Islet precursor cell (in vitro differentiated cells): ENCODE measurements at places on chromosomes 6 and 20.

DNA sequence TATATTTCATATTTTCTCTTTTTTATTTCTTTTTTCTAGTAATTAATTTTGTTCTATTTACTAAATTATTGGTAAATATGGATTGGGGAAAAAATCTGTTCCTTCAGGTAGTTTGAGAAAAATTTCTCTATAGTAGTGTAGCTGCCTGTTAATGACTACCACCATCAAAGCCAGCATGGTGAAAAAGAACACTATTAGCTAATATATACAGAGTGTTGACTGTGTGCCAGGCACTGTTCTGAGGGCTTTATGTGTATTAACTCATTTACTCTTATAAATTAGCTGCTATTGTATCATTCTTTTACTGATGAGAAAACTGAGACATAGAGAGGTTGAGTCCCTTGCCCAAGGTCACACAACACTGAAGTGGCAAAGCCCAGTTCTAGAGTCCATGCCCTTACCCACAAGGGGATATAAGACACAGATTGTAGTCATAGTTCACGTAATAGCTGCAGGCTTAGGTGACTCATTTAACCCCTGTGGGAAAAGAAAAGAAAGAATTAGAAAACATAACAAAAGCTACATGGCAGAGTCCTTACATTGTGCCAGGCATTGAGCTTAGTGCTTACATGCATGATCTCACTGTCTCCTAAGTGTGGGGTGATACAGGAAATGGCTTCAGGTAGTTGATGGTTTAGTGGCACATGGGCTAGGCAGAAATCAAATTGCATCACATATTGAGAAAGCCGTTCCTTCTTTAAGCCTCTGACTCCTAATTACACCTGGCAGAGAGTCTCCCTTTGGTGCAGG, 12.2 kb upstream of the AKIRIN2 start:
- no peak for DNase-seq

DNA sequence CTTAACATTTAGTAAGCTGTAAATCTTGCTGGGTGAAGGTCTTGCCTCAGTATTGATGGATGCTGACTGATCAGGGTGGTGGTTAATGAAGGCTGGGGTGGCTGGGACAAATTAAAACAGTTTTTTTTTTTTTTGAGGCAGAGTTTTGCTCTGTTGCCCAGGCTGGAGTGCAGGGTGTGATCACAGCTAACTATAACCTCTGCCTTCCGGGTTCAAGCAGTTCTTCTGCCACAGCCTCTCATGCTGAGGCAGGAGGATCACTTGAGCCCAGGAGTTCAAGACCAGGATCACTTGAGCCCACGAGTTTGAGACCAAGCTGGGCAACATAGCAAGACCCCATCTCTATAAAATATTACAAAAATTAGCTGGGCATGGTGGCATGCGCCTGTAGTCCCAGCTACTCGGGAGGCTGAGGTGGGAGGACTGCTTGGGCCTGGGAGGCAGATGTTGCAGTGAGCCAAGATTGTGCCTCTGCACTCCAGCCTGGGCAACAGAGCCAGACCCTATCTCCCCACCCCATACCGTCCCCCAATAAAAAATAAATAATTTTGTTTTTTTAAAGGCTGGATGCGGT, 67.2 kb downstream of the NCOA3 start:
- DNase-seq: no peak

GRCh38 chr20:33018169-33018931, 10.8 kb downstream of the BPIFB2 start:
- no peak for DNase-seq

GRCh38 chr6:135493218-135493961, 4.2 kb downstream of the AHI1 start:
- no peak for DNase-seq

DNA sequence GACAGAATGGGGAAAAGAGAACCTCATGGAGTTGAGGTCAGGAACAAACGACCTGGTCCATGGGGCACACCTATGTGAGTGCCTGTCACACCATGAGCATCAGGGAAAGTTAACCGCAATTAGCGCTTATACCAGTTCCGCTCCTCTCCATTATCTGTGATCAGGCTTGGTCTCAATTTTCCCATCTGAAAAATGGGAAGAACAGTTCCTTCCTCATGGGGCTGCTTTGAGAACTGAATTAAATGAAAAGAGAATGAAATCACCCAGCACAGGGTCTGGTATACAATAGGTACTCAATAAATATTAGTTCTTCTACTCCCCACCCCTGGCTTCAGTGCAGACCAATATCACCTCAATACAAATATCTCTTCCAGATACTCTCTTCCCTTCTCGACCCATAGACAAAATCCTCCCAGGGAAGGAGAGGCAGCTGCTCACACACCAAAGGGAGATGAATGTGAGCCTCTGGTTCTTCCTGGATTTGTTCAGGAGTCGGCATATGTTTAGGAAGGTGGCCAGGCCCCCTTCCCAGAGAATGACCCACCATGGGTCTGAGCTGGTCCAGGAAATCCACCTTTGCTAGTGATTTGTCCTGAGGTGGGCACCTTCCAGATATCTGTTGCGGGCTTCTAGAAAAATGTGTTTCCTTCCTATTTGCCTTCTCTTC, 2.4 kb upstream of the PTGIS start:
- peak; percentile 17 for DNase-seq

DNA sequence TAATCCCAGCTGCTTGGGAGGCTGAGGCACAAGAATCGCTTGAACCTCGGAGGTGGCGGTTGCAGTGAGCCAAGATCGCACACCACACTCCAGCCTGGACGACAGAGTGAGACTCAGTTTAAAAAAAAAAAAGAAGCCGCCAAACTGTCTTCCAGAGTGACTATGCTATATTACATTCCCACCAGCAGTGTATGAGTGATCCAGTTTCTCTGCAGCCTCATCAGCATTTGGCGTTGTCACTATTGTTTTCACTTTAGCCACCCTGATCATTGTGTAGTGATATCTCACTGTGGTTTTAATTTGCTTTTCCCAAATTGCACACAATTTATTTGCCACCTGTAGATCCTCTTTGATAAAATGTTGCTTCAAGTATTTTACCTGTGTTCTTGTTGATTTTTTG, 6.0 kb upstream of the AKAP12 start:
- no peak for DNase-seq

GRCh38 chr6:7073821-7074525, 33.8 kb upstream of the RREB1 start:
- DNase-seq: no peak

GRCh38 chr6:112437058-112437457, 89.9 kb downstream of the RFPL4B start:
- DNase-seq: no peak

DNA sequence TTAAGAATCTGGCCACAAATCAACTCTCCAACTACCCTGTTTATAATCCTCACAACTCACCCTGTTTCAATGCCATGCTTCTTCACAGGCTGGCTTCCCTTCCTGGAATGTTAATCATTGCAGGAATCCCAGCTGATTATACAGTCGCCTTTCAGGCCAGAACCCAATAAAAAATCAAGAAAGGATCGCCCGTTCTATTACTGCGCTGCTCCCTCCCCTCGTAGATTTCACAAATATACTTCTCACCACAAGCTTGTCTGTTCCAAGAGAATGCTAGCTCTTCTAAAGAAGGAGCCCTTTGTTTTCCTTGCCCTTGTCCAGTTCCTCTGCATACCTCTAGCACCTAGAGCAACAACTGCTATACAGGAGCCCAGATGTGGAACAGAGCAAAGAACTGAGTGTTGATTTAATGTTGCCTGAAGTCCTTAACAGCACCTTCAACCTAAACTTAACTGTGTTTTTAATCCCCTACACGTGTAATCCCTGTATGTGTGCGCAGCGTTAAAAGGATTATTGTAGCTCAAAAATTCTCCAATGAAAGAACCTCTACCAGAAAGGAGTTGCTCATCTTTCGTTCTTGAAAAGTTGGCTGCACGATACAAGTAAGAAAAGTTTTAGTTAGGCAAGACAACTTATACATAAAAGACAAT, 988 bp downstream of the ECHDC1 start:
- DNase-seq: peak; percentile 87

GRCh38 chr20:10469599-10469998, 34.5 kb downstream of the SLX4IP start:
- peak; percentile 67 for DNase-seq

- DNase-seq: no peak
Observed at GRCh38 chr20:39745380-39745779, 783.2 kb downstream of the DHX35 start.

DNA sequence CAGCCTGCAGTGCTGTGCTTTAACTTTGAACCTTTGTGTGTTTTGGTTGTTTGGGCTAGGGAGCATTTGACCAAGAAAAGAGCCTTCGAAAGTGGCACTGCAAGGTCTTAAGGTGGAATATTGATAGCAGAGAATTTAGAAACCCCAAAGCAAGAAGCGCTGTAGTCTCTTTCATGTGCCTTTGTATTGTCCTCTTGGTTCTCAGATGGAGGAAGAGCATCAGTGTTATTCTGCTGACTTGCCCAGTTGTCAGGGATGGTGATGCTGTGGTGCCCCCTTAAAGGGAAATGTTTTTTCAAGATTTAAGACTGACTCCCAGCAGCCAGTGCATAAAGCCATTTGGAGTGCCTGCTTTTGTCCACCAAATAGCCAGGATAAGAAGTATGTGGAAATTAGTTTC, 102.7 kb upstream of the INSM1 start:
- no peak for DNase-seq

GRCh38 chr6:136181861-136182260, 68.2 kb downstream of the MTFR2 start:
- DNase-seq: no peak

DNA sequence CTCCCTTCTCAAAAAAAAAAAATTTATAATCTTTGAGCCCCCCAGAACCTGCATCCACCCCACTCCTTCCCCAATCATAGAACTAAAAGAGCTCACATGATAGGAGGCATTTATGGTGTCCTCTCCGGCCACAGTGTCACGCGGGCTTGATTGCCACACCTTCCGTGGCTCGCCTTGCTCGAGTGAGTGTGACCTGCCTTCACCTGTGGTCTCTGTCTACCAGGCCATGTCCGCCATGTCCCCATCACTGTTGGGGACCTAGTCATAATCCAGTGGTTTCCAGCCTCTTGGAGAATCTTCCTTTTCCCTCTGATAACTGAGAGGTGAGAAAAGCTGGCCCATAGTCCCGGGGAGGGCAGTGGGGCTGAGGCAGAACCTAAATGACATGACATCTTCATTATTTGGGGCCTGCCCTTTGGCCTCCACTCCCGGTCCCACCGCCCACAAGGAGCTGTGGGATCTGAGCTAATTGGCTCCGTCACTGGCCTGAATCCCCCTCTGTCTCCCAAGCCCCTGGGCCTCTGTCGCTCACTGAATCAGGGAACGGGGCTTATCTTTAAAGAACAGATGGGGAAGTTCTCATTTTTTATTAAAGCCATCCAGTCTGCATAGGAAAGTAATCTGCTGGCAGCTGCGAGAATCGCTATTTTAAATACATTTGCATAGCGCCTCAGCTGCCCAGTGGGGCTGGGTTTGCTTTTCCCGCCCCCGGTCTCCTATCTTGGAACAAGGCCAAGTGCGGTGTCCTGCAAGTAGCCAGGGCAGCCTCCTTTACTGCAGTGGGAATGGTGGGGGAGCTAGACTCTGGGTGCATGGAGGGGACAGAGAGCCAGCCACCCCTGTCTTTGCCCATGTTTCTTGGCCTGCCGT, 197.6 kb upstream of the PMEPA1 start:
- no peak for DNase-seq

DNA sequence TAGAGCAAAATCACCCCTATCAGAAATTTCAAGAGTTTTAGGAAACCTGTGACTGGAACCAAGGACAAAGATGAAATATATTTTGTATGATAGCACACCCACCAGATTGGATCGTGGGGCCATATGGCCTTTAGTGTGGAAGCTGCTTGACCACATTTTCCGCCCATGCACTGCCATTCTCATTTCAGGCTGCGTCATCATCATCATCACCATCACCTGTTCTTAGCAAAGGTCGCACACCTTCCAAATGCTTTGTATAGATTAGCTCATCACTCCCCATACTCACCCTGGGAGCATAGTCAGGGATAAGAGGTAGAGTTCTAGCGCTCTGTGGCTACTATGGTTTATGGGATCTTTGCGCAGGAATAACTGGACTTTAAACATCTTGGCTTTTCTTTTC, 185.7 kb downstream of the MTHFD1L start:
- no peak for DNase-seq

DNA sequence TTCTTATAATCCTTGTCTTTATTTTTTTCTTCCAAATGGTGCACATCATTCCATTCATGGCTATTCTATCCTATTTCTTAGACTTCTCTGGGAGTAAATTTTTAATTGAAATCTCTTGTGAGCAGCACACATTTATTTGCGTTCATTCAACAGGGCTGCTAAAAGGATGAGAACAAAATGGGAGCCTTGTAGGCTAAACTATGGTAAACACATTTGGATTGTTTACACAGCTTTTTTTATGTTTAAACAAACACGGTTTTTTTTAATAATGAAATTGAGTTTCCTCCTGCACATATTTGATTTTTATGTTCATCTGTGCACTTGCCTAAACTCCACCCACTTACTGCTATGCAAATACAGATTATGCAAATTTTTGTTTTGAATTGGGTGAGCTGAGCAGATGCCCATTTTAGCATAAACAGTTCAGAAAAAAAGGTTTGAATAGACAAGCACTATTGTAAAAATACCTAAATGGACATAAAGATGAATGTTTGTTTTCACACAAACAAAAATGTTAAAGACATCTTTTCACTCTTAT, 92.0 kb downstream of the OLIG3 start:
- no peak for DNase-seq

- no peak for DNase-seq
Observed at GRCh38 chr20:35243317-35243716, 16.8 kb downstream of the MMP24 start.

DNA sequence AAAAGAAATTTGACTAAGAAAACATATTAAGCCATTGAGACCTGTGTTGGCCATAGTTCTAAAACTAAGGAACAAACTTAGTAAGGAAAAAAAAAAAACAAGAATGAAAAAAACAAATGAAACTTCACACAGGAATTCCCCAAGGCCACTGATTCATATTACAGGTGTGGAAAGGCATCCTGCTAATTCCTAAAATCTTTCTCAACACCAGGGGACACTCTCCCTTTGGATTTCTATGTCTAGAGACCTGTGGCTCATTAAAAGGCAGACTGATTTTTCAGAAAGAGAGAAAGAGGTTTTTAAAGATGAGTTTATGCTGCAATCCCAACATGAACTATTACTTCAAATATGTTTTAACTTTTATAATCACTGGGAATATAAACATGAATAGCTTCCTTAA, at the start of gene OR12D1:
Gene OR12D1, plus strand, starts transcription at position 341 of the 400 bp plus-strand sequence.
- DNase-seq: no peak

GRCh38 chr20:23277316-23277715, 73.3 kb upstream of the NXT1 start:
- DNase-seq: no peak

GRCh38 chr6:41040101-41040939, 1.3 kb upstream of the UNC5CL start:
- DNase-seq: peak; percentile 82

GRCh38 chr6:40778196-40778595, 191.0 kb upstream of the LRFN2 start:
- peak; percentile 80 for DNase-seq

GRCh38 chr6:10276660-10277287, 138.1 kb downstream of the TFAP2A start:
- no peak for DNase-seq

- DNase-seq: peak; percentile 47
Observed at GRCh38 chr20:32925481-32926196, 66.9 kb downstream of the EFCAB8 start.
